ENCODE measurements at places on chromosomes 3 and 15.

DNA sequence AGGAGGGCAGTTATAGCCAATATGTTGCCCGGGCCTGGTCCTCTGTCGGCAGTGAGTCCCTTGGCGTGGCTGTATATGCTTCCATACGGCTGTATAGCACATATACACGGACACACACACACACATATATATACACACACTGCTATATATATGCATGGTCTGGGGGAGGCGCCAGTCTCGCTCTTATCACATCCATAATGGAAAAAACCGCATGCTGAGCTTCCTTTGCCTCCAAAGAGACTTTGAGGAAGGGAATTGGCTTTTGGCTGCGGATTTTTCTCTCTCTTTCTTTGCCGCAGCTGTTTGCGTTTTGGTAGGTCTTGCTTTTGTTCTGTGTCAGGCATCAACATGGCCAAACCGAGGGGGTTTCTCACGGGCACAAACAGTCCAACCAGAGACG is 11.3 kb upstream of the TMEM115 start:
- no peak for DNase-seq

- no peak for DNase-seq
Observed at GRCh38 chr15:64544450-64544849, 84.1 kb downstream of the ZNF609 start.

- no peak for DNase-seq
Observed at GRCh38 chr3:176755977-176756376, 441.3 kb downstream of the TBL1XR1 start.

- no peak for DNase-seq
Observed at GRCh38 chr3:72903004-72903403, 15.2 kb downstream of the GXYLT2 start.

GRCh38 chr3:161250116-161250515 is 29.0 kb downstream of the NMD3 start:
- no peak for DNase-seq

DNA sequence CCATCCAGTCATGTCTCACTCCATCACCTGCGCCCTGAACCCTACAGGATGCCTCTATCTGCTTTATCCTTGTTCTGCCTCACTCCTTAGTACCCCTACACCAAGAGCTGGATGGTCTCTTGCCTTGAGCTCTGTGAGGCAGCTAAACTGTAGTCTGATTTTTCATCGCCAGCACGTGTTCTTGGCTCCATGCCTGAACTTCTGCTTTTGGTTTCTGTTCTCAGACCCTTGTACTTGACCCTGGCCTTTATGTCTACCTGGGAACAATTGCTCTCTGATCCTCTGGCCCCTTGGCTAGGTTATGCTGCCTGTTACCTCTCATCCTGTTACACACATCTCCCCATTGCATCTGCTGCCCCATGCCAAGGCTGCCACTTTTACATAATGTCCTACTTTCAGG is 318.0 kb upstream of the LMCD1 start:
- no peak for DNase-seq

- DNase-seq, result no peak
Observed at GRCh38 chr15:87575896-87576473, 680.6 kb downstream of the NTRK3 start.

All from NCI-H1417 treated with DMSO at 0.1 percent for 48 hours (cell line).